AG04450 (cell line): ENCODE measurements at places on chromosomes 3 and 15. TPM values are rescaled to one million over a fixed set of nuclear protein-coding genes. Genes with fewer than 3 reads are reported as not detected.

SCG3 gene
- not detected in 2 replicates for polyA plus RNA-seq

ASB7 gene
- 12.2 and 13.4 TPM in 2 replicates for polyA plus RNA-seq

DNA sequence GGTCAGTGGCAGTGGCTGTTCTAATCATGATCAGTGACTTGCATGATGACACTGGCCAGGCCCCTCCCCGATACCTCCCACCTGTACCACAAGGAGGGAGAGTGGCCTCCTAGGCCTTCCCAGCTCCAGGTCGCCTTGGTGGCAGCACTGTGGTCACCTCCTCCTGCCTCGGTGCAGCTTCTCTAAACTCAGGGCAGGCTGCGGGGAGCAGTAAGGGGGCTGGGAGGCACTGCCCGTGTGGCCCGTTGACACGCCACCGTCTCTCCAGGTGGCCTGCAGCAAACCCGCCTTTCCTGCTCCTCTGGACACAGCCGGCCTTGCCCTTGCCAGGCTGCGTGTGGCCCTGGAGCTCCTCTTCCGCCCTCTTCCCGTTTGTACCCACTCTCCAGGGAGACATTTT lies 184.1 kb downstream of the XXYLT1 start:
- no peak for DNase-seq

DNA sequence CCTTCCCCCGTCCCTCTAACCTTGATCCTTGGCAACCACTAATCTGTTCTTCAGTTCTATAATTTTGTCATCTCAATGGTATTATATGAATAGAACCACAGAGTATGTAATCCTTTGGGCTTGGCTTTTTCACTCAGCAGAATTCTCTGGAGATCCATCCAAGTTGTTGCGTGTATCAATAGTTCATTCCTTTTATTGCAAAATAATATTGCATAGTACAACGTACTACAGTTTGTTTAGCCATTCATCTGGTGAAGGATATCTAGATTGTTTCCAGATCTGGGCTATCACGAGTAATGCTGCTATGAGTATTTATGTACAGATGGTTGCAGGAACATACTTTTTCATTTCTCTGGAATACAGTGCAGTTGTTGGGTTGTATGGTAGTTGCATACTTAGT lies 76.2 kb downstream of the PLXNA1 start:
- no peak for DNase-seq

DNA sequence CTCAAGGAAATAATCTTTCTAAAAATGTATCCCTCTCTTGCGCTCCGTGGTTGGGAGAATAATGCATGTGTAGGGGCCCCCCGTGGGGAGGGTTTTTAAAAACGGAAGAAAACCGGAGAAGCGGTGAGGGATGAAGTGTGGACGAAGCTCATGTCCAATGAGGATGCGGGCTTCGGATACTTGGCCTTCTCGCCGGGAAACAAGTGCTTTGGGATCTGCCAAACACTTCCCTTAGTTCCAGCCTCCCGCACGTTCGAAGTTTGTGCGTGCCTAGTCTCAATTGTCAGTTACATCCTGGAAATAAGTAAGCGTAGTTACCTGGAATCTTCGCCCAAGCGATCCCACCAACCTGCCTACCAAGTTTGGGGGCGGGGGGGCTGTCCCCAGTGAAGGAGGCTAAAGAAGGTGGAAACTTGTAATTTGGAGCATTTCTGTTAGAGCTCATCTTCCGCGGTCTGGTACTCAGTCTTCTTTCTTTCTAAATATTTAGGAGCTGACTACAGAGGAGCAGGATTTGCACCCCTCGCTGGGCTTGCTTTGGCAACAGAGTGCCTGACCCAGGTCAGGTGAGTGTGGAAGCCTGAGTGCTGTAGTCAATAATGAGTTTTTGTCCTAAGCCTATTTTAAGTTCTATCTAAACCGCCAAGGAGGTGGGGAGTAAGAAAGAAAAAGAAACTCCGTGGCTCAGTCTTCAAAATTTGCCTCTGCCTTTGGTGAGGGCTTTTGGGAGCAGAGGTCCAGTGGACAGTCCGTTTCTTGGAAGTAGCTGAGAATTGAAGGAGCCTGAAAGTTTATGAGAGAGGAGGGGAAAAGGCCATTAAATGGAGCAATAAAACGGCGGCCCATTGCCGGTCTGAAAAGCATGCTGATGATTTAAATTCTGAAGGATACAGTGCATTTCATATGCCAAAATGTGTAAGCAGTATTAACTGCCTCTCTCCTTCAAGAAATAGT lies 1.1 kb downstream of the ITPR1 start:
- no peak for DNase-seq

GOLGA6A gene
- polyA plus RNA-seq, result not detected in 2 replicates

DNA sequence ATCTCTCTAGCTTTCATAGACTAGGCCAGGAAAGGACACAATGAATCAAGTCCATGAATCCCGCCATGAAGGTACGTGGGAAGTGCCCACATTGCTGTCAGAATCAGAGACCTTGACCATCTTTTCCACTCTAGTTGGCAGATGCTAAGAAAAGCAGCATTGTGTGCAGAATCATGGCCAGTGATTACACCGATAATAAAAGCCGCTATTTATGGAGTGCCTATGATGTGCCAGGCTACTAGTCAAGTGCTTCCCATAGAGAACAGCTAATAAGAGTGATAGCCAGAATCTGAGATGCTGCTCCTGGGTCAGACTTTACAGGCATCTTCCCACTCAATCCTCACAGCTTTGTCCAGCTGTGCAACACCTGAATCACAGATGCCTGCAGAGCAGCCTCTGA lies 13.2 kb upstream of the RPL32 start:
- no peak for DNase-seq

STAC gene
- 1.5 TPM in 2 replicates for polyA plus RNA-seq

- no peak for DNase-seq
Observed at GRCh38 chr3:192010490-192010889, 549.5 kb downstream of the PYDC2 start.

GRCh38 chr15:69749797-69750196 lies 297.2 kb downstream of the RPLP1 start:
- DNase-seq, result no peak

DNA sequence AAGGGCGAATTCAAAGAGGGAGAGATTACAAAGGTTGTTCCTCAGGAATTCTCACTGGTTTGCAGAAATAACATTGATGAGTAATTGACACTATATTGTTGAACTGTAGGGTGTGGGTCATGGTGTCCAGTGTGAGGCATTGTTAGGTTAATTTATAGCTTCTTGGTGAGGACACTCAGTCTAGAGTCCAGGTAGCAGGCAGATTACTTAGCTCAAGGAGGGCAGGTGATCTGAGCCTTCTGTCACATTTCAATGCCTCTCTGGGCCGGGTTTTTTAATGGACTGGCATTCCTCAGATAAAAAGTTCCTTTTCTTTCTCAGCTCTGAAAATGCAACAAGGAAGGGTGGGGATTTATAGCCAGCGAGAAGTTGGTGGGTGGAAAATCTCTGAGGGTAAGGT lies 194.2 kb upstream of the PROK2 start:
- DNase-seq, result no peak

GRCh38 chr3:14410106-14410502 lies 7.7 kb downstream of the SLC6A6 start:
- no peak for DNase-seq

SLC12A1 gene
- polyA plus RNA-seq, result not detected in 2 replicates

DNA sequence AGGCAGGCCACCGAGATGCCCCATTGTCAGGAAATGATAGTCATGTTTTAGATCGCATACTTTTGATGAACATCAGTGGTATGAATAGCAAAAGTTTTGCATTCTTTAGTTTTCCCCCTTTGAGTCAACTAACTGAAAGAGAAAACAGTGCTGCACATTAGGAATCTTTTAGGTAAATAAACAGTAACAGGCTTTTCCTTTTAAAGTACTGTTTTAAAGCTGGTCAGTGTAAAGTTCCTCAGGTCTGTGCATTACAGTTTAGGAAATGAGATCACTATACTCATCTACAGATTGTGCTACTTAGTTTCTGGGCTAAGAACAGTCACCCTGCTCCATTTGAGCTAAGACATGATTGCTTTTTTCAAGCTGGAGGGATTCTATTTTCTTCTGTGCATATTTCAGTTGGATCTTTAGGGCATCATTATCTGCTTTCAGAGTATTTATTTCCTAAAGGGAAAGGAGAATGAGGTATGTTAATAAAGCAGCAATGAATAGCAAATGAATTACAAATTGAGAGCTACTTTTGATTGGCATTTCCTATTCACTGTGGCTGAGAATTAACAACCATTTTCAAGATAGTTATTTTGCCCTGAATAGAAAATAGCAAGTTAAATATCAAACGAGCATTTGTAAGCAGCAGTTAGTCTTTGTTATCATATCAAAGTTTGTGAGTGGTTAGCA lies 36.5 kb downstream of the FAM98B start:
- peak; percentile 26 for DNase-seq

SSR3 gene
- 293 and 328 TPM in 2 replicates for polyA plus RNA-seq

GRCh38 chr3:188271226-188271914 lies 117.4 kb downstream of the LPP start:
- no peak for DNase-seq

DNA sequence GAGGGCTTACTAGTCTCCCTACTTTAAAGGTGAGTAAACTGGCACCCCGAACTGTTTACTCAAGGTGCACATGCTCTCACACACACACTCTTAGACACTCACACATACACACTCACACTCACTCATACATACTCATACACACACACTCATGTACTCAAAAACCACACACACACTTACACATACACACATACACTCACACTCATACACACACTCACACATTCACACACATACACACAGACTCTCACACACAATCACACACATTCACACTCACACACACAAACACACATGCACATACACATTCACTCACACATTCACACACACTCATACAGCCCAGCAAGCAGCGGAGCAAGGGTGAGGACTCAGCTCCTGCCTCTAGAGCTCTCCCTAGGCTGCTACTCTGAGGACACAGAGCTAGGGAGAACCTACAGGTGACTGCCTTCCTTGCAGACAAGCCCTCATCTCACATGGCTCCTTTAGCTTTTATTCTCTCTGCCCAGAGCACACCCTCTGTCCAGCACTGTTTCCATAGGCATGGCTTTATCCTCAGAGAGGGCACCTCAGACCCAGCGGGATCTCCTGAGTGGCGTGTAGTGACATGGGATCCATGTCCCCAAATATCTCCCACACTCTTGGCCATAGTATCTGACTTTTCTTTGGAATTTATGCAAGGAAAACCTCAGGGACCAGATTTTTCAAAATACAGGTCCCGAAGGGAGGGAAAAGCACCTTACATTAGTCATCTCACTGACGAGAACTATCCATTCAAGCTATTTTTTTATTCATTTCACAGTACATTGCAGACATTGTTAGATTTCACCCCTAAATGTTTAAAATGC lies 26.2 kb upstream of the ATG7 start:
- DNase-seq, result no peak

GRCh38 chr15:42788725-42789124 lies 51.8 kb upstream of the CDAN1 start:
- DNase-seq, result no peak

GABRR3 gene
- not detected in 2 replicates for polyA plus RNA-seq

- no peak for DNase-seq
Observed at GRCh38 chr3:37453393-37454389, 279.3 kb upstream of the LRRFIP2 start.

TNNC1 gene
- 1.7 and 1.9 TPM in 2 replicates for polyA plus RNA-seq

UBE2E2 gene
- 30.3 and 43.2 TPM in 2 replicates for polyA plus RNA-seq

ULK4 gene
- 2.8 and 3.7 TPM in 2 replicates for polyA plus RNA-seq

SMCO1 gene
- polyA plus RNA-seq, result not detected in 2 replicates

PTPN9 gene
- 49.6 TPM in 2 replicates for polyA plus RNA-seq

LEKR1 gene
- 0.17 and 0.26 TPM in 2 replicates for polyA plus RNA-seq

GALNT15 gene
- polyA plus RNA-seq, result 23.0 and 27.9 TPM in 2 replicates

DNA sequence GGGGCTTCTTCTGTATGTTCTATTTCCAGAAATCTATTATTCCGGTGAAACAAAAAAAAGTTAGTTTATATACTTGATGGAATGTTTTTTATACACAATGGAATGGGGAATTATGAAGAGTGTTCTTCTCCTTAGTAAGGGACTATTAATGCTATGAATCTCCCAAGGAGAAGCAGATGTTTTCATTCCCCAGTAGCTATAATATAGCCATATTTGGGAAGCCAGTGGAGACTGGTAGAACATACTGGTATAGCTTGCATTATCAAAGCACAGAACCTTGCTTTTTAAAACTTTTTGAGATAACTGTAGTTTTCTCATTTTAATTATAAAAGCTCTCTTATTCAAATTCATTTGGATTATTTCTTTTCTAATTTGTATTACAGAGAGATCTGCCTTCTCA lies 38.3 kb downstream of the ADGRG7 start:
- no peak for DNase-seq

DNA sequence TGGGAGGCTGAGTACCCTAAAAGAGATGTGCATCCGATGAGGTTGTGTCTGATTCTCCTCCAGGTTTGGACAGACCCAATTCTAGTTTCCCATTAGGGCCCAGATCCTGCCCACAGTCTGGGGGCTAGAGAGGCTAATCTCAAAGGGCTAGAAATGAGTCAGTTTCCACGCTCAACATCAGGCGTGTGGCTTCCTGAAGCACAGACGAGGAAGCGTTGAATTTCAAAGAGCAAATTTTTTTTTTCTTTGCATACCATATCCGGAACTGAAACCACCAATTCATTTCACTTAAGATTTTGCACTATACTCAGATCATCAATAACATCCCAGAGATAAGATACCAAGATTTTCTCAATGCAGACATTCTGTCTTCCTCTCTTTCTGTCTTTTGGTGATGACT lies 173.8 kb upstream of the BCL6 start:
- DNase-seq, result no peak

GRCh38 chr3:142244056-142244455 lies 18.7 kb upstream of the GK5 start:
- DNase-seq, result no peak

DNA sequence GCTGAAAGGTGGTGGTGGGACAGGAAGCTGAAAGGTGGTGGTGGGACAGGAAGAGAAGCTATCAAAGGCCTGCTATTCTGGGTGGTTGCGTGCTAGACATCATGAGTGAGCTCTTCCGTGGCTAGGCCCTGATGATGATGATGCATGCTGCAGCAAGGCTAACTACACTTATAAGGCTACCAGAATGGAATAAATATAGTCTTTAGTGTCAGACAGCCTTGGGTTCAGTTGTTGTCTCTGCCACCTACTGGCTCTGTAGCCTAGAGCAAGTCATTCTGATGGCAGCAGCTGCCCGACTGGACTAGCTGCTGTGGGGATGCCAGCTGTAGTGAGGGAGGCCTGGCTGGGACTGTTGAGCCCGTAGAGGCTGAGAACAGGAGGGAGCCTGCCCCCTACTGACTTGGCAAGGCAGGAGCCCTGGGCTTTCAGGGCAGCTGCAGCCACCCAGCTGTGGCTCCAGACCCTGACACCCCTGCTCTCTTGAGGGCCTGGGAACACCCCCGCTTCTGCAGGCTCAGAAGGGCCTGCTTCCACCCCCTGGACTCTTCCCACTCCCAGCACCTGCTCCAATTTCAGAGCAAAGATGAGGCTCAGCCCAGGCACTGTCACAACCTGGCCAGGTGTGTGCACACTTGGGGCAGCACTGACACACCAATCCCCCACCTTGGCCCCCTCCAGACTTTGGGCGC lies 21.4 kb upstream of the ZBED2 start:
- no peak for DNase-seq

GRCh38 chr3:172658344-172659245 lies 52.3 kb downstream of the NCEH1 start:
- peak; percentile 94 for DNase-seq

- DNase-seq, result no peak
Observed at GRCh38 chr3:170149016-170149415, 32.5 kb downstream of the PHC3 start.

- no peak for DNase-seq
Observed at GRCh38 chr15:37682304-37682703, 252.1 kb upstream of the TMCO5A start.

LMAN1L gene
- polyA plus RNA-seq, result not detected in 2 replicates

- no peak for DNase-seq
Observed at GRCh38 chr3:150583028-150583427, 20.1 kb upstream of the SELENOT start.
